ENCODE measurements at places on chromosomes 11 and 22.
A peak's percentile ranks its signal among the peaks of the same experiment; 100 is the strongest.

- no peak for DNase-seq
These were observed 44.9 kb upstream of the TCF20 start for GRCh38 chr22:42315392-42315756.

DNA sequence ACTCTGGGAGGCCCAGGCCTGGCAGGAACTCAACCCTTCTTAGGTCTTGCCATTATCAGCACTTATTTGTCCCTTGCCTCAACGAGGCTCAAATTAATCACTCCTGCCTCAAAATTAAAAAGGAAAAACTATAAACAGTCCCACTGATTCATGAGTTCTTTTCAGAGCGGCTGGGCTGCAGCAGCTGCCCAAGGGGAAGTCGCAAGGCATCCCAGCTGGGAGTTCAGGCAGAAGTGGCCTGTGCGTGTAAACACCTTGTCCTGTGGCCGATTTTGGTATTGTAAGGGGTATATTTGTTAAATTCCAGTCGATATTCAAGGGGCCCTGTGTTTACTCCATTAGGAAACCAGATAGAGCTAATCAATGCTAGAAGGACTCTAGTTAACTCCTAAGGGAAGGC lies 213.9 kb upstream of the CADM1 start:
- no peak for DNase-seq

GRCh38 chr11:7537265-7537664 lies 23.5 kb downstream of the PPFIBP2 start:
- no peak for DNase-seq

- no peak for DNase-seq
These were observed 29.1 kb upstream of the CCND1 start for GRCh38 chr11:69611548-69612526.

DNA sequence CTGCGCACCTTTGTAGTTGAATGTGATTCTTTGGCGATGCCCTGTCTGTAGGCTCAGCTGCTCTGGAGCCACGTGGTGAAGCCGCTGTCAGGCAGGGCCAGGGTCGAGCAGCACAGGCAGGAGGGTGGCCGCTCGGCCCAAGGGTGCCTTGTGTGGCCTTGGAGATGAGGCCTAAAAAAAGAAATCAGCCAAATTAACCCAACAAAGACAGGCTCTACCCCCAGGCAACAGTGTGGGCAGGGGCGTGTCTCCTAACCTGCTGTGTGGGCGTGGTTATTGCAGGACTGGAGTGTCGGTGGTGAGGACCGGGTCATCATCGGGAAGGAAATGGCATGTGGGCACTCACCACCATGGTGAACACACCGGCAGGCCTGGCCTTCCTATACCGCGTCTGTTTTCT lies 34.3 kb downstream of the CTTN start:
- DNase-seq, result no peak

DNA sequence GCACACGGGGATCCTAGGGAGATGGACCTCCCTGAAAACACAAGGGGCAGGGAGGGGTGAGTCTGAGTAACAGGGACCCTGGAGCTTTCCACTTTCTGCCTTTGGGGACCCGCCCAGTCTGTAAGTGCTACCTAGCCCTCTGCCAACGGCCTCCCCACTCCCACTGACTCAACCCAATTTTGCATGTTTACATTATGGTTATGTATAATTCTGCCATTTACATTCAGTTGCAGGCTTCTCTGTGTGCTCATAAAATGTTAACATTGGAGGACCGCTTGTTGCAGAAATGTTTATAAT lies 105.8 kb downstream of the DSCAML1 start:
- DNase-seq, result no peak

DNA sequence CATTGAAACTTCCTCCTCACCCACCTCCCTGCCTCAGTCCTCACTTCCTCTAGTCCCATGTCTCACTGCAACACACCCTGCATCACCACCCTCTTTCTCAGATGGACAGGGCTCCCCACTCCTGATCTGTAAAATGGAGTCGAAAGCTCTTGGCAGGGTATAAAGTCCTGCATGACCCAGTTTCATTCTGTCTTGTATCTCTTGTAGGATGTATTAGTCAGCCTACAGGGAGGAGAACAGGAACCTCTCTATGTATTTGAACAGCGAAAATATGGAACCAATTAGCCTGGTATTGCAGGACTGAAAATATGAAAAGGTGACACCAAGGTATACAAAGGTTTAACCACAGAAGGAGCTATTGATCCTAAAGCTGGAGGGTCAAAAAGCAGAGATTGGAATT lies 156.9 kb upstream of the SNX19 start:
- DNase-seq, result no peak

DNA sequence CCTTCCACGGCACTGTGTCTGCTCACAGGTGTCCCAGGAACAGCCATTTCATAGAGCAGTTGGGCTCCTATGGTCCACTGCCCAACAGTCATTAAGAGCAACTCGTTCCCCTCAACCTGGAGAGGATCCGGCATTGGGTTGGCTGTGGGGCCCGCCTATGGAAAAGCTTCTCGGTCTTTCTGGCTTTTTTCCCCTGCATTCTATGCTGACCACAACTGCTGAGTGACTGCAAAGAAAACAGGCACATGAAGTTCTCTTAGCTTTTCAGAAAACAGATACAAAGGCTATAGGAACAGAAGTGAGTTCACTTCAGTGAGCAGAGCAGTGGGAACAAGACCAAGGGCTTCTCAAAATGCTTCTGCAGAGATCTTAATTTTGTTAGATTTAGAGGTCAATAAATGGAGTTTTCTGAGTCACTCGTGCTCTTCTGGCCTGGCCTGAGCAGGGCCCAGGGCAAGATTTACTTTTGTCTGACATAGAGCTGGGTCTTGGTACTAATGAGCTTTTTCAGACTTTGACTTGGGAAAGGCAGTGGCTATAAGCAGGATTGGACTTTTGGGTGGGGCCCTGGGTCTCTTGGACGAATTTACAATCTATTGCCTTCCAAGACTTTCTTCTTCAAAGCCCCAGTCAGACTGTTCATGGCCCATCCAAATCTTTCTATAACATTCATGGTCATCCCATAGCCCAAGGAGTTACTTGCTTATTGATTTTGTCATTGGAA lies 13.6 kb upstream of the APOL5 start:
- no peak for DNase-seq

DNA sequence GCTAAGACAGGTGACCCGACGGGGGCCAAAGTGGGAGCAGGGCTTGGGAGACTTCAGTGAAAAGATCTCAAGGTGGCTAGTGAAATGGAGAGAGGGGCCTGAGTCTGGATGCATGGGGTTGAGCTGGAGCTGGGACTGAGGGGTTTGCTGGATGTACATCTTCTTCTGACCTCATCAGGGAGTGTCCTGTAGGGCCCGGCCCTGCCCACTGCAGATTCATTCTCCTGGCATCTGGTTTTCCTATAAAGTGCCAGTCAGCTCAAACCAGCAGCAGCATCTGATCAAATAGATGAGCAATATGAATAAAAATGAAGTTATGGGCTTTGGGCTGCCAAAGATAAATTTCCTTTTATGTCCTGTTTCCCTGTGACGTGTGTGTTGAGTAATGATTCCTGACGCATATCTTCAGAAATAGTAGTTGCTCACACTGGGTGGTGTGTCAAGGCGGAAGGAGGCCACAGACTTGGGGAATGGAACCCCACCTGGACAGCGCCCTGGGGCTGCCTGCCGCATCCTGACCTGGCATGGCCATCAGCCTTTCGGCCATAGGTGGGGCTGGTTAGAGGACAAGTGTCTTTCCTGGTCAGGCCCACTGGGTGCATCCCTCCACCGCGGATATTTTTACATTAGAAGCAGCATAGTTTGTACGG lies 135.4 kb downstream of the OSBP2 start:
- DNase-seq, result no peak

GRCh38 chr22:38756711-38757463 lies 1.1 kb upstream of the SUN2 start:
- DNase-seq, result no peak

DNA sequence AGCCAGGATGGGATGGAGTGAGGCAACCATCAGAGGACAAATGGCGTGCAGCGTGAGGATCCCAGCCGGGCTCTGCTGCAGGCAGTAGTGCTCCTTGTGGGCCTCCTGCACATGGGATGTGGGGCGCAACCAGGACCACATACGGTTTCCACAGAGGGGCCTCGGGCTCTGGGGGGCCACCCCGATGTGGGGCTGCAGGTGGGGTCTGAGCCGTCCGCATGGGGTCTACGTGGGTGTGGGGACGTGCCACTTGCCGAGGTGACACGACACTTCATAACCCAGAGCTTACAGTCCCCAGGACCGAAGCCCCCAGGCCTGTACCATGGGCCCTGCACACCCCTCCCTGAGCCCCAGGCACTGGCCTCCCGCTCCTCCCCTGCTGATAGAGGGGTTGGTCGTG lies 10.8 kb downstream of the TTLL8 start:
- DNase-seq, result no peak

- DNase-seq, result no peak
These were observed 39.3 kb downstream of the CAPN1 start for GRCh38 chr11:65221026-65221425.

GRCh38 chr11:2651826-2652271 lies 47.9 kb downstream of the KCNQ1OT1 start:
- no peak for DNase-seq

GRCh38 chr11:113668255-113668654 lies 37.9 kb downstream of the TMPRSS5 start:
- DNase-seq, result no peak

- no peak for DNase-seq
These were observed 118.0 kb downstream of the SNX19 start for GRCh38 chr11:130798280-130798679.

GRCh38 chr22:30396871-30397655 lies at the start of gene SEC14L2:
TSS of gene SEC14L2 (plus strand) at chr22:30397018. CDS start at chr22:30397117, 99 bp downstream.
- DNase-seq, result peak; percentile 24

- no peak for DNase-seq
These were observed 43.0 kb upstream of the API5 start for GRCh38 chr11:43268786-43269185.

DNA sequence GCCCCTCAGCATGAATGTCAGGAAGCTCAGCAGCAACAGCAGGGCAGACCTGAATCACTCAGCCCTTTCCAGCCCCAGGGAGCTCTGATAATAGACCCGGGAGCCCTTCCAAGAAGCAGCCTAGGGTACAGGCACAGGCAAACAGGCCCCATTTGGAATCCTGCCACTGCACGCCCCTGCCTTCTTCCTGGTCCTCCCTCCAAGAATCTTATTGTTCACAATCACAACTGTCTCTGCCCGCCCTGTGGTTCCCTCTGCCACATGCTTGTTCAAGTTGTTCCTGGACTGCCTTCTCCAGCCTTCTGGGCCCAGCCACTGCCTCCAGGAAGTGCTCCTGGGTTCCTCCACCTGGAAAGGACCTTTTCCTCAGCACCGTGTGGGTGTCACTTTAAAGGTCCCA lies 54.6 kb downstream of the LRRC32 start:
- DNase-seq, result no peak

- no peak for DNase-seq
These were observed 11.0 kb downstream of the CREB3L1 start for GRCh38 chr11:46288451-46288850.

Measured in NCI-H510A (cell line).